ENCODE measurements at places on chromosomes 6 and 20.
A peak's percentile ranks its signal among the peaks of the same experiment; 100 is the strongest.

- DNase-seq, result no peak
These were observed 53.7 kb upstream of the TMX4 start for GRCh38 chr20:8073024-8073832.

- DNase-seq, result no peak
These were observed 1.9 kb upstream of the SLC35D3 start for GRCh38 chr6:136920216-136920615.

DNA sequence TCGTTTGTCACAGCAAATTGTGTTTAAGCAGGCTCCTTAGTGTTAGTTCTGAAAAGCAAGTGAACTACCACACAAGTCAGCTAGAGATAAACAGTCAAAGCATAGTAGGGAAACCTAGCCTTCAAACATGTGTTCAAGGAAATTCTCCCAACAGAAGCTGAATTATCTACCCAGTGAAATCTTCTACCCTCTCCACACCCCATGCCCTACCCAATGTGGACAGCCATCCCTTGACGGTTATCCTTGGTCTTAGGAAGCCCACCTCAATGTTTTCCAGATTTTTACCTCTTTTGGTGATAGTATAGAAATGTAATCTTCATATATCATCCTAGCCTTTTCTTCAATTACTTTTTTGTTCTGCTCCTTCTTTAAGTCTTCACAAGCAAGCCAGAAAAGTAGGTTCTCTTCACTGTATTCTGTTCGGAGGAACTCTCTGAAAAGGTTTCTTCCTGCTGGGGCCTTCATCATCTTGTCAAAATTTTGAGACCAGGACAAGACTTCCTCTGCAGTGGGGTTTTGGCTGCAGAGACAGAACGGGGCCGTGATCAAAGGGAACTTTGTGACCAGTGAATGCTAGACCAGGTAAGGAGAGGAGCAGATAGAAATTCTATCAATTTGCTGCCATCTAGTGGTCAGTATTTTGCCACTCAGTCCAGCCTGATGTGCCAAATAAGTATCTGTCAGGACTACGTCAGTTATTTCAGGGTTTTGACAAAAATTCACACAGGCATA, 21.6 kb upstream of the MTRF1L start:
- DNase-seq, result peak; percentile 45

DNA sequence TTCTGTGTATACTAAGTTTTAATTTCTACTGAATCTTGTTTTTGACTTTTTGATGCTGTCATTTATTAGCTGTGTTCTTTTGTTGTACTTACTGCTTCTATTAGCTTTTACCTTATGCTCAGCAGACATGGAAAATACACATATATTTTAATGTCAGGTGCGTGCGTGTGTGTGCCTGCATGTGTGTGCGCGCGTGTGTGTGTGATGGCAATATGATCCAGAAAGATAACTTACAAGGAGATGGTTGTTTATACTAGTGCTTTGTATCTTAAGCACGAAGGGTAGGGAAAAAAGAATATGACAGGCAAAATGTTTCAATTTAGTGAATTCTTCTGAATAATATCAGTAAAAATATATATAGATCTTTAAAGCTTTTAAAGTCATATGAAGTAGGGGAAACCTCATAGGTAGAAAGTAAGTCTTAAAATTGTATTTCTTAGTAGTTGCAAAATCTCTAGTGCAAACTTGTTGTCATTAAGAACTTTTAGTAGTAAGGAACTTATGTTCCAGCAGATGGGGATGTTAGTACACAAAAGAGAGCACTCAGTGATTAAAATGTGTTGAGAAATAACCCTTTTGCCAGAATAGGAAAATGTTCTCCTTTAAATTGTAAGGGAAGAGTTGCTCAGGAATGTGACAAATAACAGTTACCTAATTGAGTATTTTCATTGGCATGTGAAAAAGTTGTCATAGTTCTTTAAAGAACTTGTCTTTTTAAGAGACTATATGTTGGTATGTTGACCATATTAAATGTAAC, 13.2 kb downstream of the QKI start:
- DNase-seq, result no peak

GRCh38 chr20:7741866-7742265, 198.4 kb downstream of the HAO1 start:
- DNase-seq, result no peak
